Progenitor cell of endocrine pancreas (in vitro differentiated cells): ENCODE measurements at places on chromosomes 13 and 19. TPM values are rescaled to one million over a fixed set of nuclear protein-coding genes. Genes with fewer than 3 reads are reported as not detected.
A peak's percentile ranks its signal among the peaks of the same experiment; 100 is the strongest.

GRCh38 chr13:51192348-51192747, 29.9 kb upstream of the FAM124A start:
- DNase-seq = no peak
- peaks cover 28% of the 10 kb centered on the region for H3K27me3 ChIP-seq
- no peak overlapping the region for H3K4me3 ChIP-seq
- H3K36me3 ChIP-seq = no peaks in the 10 kb centered on the region

DNA sequence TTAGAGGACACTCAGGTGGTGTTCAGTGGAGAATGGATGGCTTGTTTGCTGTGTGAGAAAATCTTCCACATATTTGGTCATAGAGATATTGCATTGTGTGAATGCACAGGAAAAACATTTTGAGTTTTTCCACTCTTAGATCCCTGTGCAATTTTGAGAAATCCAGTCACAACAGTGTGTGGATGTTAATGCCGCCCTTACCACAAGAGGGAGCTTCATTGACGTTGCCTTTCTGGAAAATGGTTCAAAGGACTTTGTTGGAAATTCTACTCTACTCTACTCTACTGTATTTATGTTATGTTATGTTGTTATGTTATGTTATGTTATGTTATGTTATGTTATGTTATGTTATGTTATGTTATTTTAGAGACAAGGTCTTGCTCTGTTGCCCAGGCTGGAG, 13.4 kb downstream of the ZNF20 start:
- H3K27me3 ChIP-seq = no peaks in the 10 kb centered on the region
- peaks cover 31% of the 10 kb centered on the region for H3K36me3 ChIP-seq
- DNase-seq = no peak
- no peak overlapping the region for H3K4me3 ChIP-seq

- no peaks in the 10 kb centered on the region for H3K36me3 ChIP-seq
- H3K27ac ChIP-seq = no peak overlapping the region
- no peaks in the 10 kb centered on the region for H3K4me1 ChIP-seq
- H3K4me3 ChIP-seq = no peak overlapping the region
- peaks cover 31% of the 10 kb centered on the region for H3K27me3 ChIP-seq
- no peak for DNase-seq
Observed at GRCh38 chr13:23899555-23899954, 2.3 kb upstream of the C1QTNF9B start.

DNA sequence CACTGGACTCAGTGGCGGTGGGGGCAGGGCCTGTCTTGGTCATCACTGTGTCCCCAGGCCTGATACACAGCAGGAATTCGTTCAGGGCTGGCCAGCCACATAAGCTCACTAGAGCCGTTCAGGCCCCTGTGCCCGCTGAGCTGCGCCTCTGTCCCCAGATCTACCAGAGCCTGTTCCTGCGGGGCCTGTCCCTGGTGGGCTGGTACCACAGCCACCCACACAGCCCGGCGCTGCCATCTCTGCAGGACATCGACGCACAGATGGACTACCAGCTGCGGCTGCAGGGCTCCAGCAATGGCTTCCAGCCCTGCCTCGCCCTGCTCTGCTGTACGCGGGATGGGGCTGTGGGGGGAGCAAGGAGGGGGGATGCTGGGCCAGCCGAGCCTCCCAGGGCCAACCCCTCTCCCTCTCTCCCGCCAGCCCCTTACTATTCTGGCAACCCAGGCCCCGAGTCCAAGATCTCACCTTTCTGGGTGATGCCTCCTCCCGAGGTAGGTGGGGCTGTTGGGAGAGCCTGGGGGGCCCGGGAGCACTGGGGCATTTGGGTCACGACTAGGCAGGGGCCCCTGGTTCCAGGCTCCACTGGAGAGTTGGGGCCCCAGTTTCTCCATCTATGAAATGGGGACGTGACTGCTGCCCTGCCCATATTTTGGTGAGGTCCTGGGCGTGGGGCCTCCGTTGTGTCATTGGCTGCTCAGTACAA, 13.9 kb downstream of the MPND start:
- peaks cover 5% of the 10 kb centered on the region for H3K36me3 ChIP-seq
- H3K4me3 ChIP-seq = no peak overlapping the region
- H3K27ac ChIP-seq = no peak overlapping the region
- no peak for DNase-seq

- no peaks in the 10 kb centered on the region for H3K27me3 ChIP-seq
- H3K36me3 ChIP-seq = peaks cover 14% of the 10 kb centered on the region
- H3K27ac ChIP-seq = no peak overlapping the region
- no peak overlapping the region for H3K4me3 ChIP-seq
- H3K4me1 ChIP-seq = peaks cover 20% of the 10 kb centered on the region
Observed at GRCh38 chr19:37964109-37964508, 57.1 kb downstream of the SIPA1L3 start.

- no peak overlapping the region for H3K4me3 ChIP-seq
- DNase-seq = no peak
- no peaks in the 10 kb centered on the region for H3K36me3 ChIP-seq
- peaks cover 10% of the 10 kb centered on the region for H3K27me3 ChIP-seq
- H3K27ac ChIP-seq = peak overlapping the region; percentile 4
Observed at GRCh38 chr19:5882421-5882968, 12.2 kb upstream of the FUT5 start.

DNA sequence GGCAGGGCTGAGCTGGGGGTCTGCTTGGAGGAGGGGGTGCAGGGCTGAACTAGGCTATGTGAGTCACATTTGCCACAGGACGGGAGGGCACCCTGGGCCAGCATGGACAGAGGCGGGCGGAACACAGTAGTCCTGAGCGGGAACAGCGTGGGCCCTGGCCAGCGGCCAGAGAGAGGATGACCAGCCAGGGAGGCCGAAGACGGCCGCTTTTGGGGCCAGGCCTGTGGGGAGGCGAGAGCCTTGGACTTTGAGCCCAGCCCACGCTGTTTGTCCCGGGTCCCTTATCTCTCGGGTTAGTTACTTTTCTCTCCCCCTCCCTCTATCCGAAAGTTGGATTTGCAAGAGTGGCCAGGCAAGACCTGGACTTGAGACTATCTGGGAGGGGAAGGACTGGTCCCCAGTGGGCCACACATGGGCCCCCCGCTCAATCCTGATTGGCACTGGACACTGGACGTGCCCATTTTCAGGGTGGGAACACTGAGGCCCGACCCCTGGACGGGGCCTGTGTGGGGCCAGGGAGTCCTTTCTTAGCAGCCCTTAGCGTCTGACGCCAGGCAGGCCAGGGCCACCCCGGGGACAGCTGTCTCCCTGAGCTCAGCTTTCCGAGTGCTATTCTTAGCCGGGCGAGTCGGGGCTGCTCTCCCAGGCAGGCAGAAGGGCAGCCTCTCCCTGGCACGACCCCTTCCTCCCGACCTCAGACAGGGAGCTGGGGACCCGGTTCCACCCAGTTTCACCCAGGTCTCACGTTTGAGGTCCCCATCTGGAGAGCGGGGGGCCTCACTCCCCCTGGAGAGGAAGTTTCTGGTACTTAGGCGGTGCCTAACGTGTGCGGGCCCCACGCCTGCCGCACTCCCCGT, 833 bp downstream of the GAMT start:
- H3K36me3 ChIP-seq = no peaks in the 10 kb centered on the region
- peak overlapping the region; percentile 65 for H3K4me3 ChIP-seq
- H3K27me3 ChIP-seq = no peaks in the 10 kb centered on the region
- peaks cover 1% of the 10 kb centered on the region for H3K4me1 ChIP-seq

OXGR1 gene
- 0.16 TPM in 1 of 2 replicates, not detected in the other for total RNA-seq

LILRA6 gene
- total RNA-seq = not detected in 2 replicates

ZMYM2 gene
- 183 and 192 TPM in 2 replicates for total RNA-seq
